Body of pancreas (tissue), 4 donors: ENCODE measurements at places on chromosomes 3 and 15. TPM values are rescaled to one million over a fixed set of nuclear protein-coding genes. Genes with fewer than 3 reads are reported as not detected.

Gene MRPS25
- 24.7 TPM for total RNA-seq

GRCh38 chr3:172303181-172303580, 145.1 kb downstream of the GHSR start:
- DNase-seq, result no peak

Gene CPLX3
- not detected for total RNA-seq

DNA sequence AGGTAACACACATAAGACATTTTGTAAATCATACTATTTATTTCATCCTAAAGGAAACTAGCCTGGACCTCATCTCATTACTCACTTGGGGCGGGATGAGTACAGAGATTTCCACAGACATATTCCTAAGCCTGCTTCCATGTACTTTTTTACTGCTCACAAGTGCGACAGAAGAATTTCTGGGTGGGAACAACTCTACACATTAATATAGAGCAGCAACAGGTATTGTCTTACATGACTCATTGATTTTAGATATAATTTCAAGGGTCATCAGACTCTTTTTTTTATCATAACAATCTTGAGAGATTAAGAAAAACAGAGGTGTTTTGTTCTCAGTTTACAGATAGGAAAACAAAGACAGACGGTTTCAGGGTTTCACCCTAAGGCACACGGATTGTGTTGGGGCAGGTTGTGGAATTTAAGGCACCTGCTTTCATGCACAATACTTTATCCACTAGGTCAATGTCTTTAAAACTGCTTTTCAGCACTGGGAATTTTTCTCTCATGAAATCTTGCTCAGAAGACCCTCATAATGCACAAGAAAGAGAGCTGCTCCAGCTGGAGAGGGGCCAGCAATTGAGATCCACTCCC, 186.7 kb upstream of the CDIN1 start:
- DNase-seq, result no peak

Gene SOX2
- total RNA-seq, result 0.33 TPM

GRCh38 chr3:106428565-106428994, 559.8 kb upstream of the CBLB start:
- DNase-seq, result no peak

GRCh38 chr15:95485367-95485766, 845.1 kb upstream of the NR2F2 start:
- DNase-seq, result no peak

- no peak for DNase-seq
These were observed 8.1 kb downstream of the PGBD4 start for GRCh38 chr15:34109797-34110663.

GRCh38 chr3:133018921-133019320, 19.3 kb upstream of the TMEM108 start:
- no peak for DNase-seq

GRCh38 chr15:96869122-96869521, 538.6 kb downstream of the NR2F2 start:
- DNase-seq, result no peak

GRCh38 chr3:157157836-157158235, 2.1 kb downstream of the CCNL1 start:
- no peak for DNase-seq

DNA sequence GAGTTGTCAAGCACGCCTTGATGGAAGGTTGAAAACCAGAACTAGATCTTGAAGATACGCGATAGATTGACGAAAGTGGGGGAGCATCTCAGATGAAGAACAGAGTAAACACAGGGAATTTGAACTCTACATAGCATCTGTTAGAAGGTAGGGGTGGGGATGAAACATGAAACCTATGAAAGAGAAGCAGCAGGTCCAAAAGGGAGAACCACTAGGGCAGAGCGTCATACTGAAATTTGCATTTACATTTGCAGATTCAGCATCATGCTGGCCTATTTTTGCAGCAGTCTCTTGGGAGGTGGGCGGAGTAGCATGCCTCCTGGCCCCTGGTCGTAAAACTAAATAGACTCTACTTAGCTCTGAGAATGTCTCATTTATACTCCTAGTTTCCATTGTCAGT, 46.1 kb upstream of the RASGRP1 start:
- DNase-seq, result no peak

- DNase-seq, result no peak
These were observed 1.7 kb downstream of the LRRC2 start for GRCh38 chr3:46564190-46565021.

GRCh38 chr3:25723802-25724201, 59.1 kb upstream of the TOP2B start:
- DNase-seq, result no peak
